CD8-positive, alpha-beta T cell (primary cell): ENCODE measurements at places on chromosomes 4 and X. TPM values are rescaled to one million over a fixed set of nuclear protein-coding genes. Genes with fewer than 3 reads are reported as not detected.

DNA sequence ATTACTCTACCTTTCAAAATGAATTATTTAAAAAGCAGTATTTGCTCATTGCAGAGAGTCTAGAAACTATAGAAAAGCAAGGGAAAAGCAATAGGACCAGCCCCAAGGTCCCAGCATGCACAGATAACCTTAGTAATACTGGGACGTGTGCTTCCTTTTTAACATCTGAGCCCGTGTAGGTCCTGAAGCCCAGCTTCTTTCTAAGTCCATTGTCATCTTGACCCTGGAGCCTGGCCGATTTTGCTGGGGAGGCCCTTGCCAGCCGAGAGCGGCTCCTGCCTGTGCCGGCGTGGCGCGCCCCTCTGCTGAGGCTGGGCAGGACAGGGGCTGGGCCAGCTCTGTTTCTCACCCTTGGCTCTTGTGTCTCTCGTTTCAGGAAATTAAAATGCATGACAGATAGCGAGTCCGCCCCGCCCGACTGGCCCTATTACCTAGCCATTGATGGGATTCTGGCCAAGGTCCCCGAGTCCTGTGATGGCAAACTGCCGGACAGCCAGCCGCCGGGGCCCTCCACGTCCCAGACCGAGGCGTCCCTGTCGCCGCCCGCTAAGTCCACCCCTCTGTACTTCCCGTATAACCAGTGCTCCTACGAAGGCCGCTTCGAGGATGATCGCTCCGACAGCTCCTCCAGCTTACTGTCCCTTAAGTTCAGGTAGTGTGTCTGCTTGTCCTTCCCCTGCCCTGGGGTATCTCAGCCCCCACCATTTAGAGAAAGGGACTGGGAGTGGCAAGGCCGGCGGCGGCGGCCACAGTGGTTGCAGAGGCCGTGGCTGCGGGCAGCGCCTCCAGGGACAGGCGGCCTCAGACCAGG lies 4.1 kb downstream of the MSANTD1 start:
- no peak for DNase-seq

- DNase-seq, result no peak
These were observed 9.5 kb downstream of the HPRT1 start for GRCh38 chrX:134469486-134469885.

DNA sequence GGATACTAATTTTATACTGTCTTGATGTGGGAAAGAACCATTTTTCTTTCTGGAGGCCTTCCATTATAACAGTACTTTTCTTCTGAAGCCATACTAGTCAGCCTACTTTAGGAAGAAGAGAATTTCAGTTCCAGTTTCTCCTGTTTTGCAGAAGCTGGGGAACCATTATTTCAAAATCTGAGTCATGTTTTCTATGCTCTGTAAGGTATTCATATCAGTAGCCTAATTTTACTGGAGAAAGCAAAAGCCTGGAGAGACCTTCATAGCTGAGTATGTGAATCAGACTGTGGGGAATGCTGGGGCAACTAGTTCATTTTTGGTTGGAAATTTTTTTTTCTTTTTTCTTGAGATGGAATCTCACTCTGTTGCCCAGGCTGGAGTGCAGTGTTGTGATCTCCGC lies 22.4 kb downstream of the AFF1 start:
- DNase-seq, result no peak

DNA sequence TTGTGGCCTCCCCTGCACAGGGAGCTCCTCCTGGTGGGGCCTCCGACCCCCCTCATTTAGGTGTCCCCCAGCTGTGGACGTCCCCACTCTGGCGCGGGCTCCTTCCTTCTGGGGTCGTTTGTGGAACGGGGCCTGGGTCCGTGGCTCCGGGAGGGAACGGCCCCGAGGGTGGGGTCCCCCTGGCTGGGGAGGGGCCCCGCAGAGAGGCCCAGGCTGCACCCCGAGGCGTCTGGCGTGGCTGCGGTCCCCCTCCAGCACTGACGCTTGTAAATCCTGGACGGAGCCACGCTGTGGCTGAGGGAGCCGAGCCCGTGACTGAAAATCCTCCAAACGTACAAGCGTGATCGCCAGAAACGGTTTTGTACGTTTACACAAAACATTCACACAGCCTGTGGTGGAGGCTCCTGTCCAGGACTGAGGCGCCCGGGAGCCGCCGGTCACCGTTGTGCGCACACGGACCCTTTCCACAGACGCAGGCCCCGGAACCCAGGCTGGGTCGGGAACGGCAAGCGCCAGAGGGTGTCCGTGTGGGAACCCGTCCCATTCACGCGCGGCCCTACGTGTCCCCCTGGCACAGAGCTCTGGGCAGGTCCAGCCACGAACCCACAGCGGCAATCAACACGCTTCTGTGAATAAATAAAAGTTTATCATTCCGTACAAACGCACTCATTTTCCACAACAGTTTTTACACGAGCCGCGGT lies 15.2 kb upstream of the GTPBP6 start:
- DNase-seq, result no peak

GRCh38 chrX:21581479-21581878 lies 76.7 kb downstream of the KLHL34 start:
- DNase-seq, result no peak

GRCh38 chr4:182680234-182680653 lies 236.9 kb downstream of the DCTD start:
- DNase-seq, result no peak

DNA sequence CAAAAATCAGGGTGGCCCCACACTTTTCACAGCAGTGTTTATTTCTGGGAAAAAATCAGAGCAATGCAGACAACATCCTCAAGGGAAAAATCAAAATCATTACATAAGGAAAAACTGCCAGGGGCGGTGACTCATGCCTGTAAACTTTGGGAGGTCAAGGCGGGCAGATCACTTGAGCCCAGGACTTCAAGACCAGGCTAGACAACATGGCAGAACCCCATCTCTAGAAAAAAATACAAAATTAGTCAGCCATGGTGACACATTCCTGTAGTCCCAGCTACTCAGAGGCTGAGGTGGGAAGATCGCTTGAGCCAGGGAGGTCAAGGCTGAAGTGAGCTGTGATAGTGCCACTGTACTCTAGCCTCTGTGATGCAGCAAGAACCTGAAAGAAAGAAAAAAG lies 102.8 kb downstream of the NAF1 start:
- DNase-seq, result no peak

GRCh38 chr4:95118497-95118896 lies 360.7 kb downstream of the BMPR1B start:
- no peak for DNase-seq

DNA sequence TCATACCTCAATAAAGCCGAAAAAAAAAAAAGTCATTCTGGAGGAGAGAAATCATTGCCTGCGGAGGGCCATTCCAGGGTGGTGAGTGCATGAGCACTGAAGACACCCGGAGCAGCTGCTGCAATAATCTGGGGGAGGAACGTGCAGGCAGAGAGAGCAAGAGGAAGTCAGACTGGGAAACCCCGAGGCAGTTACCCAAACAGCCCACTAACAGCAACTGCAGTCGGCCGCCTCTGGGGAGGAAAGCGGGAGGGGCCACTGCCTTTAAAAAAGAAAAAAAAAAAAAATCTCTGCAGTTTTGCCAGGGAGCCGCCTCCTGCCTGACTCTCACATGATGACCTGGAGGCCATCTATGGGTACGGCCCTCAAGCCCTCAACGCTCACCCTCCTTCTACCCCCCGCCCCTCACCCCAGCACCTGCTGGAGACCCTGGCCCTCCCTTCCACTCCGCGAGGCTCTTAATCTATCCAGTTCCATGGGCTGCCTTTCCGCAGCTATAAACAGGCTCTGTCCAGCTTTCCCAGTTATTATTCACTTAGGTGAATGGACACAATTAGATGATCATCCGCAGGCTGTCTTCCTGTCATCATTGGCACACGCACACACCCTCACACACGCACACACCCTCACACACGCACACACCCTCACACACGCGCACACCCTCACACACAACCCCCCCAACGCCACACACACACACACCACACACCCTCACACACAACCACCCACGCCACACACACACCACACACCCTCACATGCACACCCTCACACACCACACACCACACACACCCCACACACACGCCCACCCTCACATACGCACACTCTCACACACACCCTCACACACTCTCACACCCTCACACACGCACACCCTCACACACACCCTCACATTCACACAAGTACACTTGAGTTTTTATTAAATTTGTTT lies 3.4 kb upstream of the AVPR2 start:
- peak; percentile 58 for DNase-seq

DNA sequence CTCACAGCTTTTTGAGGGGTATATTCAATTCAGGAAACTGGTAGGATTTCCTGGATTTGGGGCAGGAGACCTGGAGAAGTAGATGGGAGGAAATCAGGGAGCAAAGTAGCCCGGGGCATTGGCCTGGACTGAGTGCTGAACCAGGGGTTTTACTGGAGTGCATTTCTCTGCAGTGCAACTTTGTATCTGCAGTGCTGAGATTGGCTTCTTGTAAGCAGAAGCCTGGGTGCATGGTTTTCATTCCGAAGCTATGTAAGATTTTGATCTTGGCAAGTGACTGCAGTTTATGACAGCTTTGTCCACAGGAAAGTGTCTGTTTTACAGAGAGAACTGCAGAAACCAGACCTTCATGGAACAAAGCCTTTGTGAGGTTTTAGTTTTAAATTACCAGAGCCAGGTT lies 158.3 kb downstream of the SPCS3 start:
- no peak for DNase-seq

GRCh38 chr4:156503119-156503518 lies 468.5 kb downstream of the PDGFC start:
- DNase-seq, result no peak

- no peak for DNase-seq
These were observed 122.5 kb upstream of the HCCS start for GRCh38 chrX:10988653-10989052.

DNA sequence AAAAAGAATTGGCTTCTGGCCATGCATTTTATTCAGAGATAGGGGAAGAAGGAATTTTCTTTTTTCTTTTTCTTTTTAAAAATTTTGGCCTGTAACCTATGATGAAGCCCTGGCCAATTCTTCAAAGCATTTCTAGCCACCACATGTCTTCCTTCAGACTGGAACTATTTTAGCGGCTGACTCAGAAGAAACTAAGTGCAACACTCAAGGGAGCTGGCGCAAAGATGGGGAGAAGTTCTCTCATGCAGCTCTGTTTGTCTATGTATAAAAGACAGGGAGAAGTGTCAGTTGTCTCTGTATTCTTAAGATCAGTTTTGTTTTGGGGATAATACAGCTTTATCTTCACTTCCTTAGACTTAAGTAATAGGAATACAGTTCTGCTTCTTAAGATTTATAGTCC lies 46.1 kb downstream of the MBNL3 start:
- DNase-seq, result no peak

GRCh38 chr4:54539500-54540029 lies 118.2 kb upstream of the KIT start:
- no peak for DNase-seq

DNA sequence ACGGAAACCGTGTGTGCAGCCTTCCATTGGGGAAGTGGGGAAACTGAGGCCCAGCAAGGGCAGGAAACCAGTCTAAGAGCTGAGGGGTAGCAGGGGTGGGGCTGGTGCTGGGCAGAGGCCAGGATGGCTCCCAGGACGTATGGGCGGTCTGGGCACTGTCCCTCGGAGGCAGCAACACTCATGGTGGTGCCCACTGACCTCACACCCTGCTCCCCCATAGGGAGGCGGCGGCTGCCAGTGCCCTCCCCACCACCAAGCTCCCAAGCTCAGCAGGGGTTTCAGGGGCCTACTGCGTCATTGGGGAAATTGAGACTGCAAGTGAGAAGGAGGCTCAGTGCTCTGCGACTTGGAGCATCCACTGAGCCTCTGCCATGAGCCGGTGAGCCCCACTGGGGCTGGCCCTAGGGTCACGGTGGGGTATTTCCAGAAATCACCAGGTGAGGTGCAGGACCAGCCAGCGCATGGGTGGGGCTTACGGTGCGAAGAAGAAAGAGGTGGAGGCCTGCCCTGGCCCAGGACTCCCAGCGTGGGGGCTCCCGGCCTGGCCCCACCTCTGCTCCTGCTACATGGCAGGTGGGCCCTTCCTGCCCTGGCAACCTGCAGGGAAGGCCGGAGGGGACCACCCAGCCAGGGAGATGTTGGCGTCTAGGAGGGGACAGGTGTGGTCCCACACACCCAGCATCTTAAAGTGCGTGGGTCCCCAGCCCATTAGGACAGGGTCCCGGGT lies 915 bp downstream of the MSANTD1 start:
- no peak for DNase-seq

GRCh38 chr4:188781655-188782054 lies 642.4 kb downstream of the TRIML1 start:
- DNase-seq, result no peak

DNA sequence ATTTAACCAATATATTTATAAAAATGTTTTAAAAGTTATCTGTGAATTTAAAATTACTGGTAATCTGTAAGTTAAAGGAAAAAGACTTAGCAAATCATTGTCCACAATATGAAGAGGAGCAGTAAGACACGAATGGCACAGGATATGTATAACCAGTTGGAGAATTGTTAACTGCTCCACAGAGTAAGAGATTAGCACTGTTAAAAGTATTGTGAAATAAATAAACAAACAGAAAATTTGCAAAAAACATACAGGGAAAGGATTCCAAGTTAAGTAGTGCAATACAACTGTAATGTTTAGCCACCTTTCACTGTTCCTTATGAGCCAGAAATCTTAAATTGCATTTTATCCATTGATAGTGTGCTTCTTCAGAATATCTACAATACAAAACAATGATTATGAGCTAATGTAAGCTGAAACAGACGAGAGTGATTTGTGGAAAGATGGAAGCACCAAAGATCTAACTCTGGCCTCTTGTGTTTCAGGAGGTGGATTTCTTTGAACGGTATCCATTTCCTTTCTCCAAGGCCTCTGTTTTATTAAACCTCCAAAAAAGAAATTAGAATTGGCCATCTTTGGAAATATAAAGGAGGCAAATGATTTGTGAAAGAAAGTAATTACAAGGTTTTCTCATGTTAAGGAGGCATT lies 188.4 kb downstream of the UNC5C start:
- DNase-seq, result no peak

- no peak for DNase-seq
These were observed 460.8 kb downstream of the SLITRK2 start for GRCh38 chrX:146278381-146278780.

DNA sequence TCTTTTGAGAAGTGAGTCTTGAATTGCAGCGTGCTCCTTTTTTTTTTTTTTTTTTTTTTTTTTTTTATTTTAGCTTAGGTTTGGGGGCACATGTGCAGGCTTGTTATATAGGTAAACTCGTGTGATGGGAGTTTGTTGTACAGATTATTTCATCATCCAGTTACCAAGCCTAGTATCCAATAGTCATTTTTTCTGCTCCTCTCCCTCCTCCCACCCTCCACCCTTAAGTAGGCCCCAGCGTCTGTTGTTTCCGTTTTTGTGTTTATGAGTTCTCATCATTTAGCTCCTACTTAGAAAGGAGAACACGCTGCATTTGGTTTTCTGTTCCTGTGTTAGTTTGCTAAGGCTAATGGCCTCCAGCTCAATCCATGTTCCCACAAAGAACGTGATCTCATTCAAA lies 81.3 kb upstream of the TSPAN5 start:
- DNase-seq, result no peak

SUPT20HL1 gene
- total RNA-seq, result not detected

AR gene
- total RNA-seq, result not detected

RTL9 gene
- total RNA-seq, result not detected

LRRC66 gene
- total RNA-seq, result not detected

H2AZ1 gene
- total RNA-seq, result 103 TPM

GPR50 gene
- total RNA-seq, result not detected

TMEM150C gene
- not detected for total RNA-seq

CACNA1F gene
- total RNA-seq, result 0.86 TPM
